ENCODE measurements at places on chromosomes 11 and 22.
A peak's percentile ranks its signal among the peaks of the same experiment; 100 is the strongest.

DNA sequence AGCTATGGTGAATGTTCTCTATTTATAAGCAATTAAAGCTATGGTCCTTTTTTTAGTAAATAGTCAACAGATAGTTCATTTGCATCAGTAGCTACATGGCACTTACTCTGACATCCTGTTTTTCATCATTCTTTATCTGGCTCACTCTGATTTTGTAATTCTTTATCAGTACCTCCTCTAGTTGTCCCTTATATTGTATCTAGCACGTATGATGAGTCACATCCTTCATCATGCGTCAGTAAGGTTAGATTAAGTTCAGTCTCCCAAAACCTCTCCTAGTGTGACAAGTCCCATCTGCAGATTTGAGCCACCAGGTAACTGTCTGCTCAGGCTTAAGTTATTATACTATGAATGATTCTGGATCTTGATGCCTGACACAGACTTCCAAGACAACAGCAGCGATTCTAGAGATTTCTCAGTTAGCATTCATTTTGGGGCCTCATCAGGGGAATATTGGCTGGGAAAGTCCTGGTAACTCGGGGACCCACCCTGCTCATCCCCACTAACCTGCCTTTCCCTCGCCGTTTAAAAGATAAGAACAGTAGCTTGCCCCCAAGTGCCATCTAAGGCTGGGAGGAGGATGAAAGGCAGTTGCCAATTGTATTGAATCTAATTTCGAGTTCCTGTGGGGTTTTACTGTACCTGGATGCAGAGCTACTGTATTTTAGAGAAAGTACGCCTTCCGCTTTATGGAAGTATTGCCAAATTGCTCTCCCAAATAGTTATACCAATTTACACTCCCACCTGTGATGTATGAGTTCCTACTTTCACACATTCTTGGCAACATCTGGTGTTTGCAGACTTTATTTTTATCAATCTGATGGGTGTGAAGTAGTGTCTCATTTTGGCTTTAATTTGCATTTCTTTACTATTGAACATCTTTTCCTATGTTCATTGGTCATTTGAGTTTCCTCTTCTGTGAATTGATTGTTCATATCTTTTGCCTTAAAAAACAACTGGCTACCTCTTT is 55.9 kb downstream of the ZC3H12C start:
- no peak for DNase-seq

DNA sequence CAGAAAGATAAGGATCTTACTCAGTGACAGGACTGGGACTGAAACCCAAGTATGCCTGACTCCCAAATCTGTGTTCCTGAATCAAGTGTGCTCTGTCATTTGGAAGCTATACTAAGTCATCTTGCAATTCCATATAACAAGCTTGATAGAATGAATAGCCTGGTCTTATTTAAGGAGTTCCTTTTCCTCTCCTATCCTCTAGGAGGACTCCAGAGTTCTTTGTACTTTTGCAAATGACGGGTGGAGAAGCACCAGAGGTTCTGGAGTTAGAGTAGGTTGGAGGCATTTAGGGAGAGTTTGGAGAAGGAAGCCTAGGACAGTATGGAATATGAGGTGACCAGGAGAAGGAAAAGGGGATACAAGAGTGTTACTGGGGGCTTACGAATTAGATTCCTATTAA is 92.9 kb upstream of the RCN1 start:
- no peak for DNase-seq

GRCh38 chr11:1862588-1863351 is 9.9 kb downstream of the LSP1 start:
- DNase-seq: no peak

DNA sequence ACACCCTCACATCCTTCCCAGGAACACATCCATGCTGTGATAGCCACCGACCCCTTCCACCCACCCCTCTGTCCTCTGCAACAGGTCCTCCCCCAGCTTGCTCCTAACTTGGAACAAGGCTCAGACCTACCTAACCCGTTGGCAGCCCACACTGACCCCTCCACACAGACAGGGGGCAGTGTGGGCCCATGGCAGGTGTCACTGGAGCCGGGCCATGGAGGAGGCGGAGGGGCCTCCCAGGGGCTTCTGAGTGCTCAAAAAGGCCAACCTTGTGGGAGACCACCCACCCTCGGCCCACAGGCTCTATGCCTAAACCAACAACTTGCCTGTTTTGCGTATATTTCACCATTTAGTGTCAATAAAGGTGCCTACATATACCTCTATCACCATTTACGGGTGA is 57.0 kb downstream of the CERK start:
- no peak for DNase-seq

DNA sequence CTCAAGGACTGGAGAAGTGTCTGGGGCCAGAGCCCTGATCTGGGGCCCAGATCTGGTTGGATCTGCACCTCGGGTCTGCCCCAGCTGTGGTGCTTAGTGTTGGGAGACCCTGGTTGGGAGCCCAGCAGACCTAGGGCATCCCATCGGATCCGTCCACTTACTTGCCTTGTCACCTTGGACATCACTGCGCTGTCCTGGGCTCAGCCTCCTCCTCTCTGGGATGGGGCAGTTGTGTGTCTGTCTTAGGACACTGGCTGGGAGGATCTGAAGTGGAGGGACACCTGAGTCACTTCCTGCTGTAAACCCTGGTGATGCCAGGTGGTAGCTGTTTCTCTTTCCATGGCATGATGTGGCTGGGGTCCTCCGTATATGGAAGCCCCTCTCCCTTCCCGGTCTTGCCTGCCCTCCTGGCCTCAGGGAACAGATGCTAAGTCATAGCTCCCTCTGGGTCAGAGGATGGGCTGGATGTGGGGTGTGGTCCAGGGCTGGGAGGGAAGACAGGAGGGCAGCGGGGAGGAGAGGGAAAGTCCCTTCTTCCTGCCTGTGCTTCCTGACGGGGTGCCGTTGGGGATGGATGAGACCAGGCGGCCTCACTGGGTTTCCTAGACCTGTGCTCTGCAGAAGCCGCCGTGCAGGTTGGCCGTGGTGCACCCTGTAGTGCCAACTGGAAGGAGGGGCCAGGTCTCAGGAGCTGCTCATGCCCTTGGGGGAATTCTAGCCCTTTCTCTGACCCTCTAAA is 12.1 kb upstream of the OMP start:
- no peak for DNase-seq

- no peak for DNase-seq
Observed at GRCh38 chr22:37184816-37185541, 3.1 kb downstream of the C1QTNF6 start.

GRCh38 chr11:14969901-14970323 is 2.2 kb downstream of the CALCA start:
- peak; percentile 40 for DNase-seq

DNA sequence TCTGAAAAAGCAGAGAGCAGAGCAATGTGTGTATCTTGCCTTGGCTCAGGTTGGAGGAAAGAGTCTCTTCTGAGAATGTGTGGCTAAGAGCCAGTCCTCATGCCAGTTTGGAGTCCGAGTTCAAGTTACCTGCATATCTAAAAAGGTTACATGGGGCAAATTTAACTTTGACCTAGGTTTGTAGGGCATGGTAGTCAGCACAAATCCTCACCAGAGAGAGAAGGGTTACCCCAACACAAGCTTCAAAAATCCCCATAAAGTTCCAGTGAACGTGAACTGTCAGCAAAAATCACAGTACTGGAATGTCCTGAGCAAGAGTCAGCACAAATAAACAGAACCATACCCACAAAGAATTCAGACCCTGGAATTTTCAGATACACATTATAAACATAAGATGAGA is 13.8 kb downstream of the SDHD start:
- DNase-seq: no peak

- no peak for DNase-seq
Observed at GRCh38 chr22:38882972-38883622, 11.1 kb upstream of the CBX6 start.

DNA sequence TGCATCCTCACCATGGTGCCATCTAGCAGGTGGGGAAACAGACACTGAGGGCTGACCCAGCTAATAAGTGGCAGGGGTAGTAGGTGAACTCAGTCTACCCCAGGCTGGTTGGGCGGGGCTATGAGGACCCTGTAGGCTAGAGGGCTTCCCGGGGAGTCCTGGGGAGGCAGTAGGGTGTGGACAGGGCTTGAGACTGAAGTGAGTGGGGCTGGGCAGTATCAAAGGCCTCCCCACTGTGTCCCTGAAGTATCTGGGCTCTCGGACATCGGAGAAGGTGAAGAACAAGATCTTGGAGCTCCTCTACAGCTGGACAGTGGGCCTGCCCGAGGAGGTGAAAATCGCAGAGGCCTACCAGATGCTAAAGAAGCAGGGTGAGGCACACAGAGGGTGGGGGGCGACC is 11.4 kb downstream of the GGA1 start:
- no peak for DNase-seq

GRCh38 chr11:74019104-74019738 is 10.3 kb upstream of the UCP3 start:
- DNase-seq: no peak

DNA sequence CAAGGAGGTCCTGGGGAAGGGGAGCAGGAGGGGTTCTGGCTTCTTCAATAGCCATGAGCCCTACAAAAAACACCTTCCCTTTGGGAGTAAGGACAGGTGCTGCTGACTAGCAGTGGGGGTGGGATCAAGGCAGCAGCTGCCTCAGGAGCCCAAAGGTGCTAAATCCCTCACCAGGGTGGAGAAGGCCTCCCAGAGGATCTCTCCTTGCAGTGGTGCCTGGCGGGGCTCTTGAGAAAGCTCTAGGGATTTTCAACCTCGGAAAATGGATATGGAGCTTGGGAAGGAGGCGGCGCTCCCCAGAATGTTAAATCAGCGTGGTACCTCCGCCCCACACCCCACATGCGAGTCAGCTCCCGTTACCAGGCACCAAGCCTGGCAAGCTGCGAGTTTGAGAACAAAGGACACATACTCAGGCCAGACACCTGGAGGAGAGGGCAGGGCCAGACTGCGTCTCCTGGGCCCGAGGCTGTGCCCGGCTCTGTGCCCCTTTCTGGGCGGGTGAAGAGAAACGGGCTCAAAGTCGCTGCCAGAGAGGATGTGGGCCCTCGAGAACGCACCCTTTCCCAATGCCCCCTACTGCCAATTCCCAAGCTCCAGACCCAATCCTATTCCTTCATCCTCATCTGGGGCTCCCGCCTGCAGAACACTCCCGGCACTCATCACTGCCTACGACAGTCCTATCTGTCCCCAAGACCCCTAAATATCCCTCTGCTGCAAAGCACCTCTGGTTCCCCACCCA is 139.0 kb downstream of the BRD1 start:
- DNase-seq: no peak

- no peak for DNase-seq
Observed at GRCh38 chr11:78784321-78785061, 209.8 kb upstream of the NARS2 start.

DNA sequence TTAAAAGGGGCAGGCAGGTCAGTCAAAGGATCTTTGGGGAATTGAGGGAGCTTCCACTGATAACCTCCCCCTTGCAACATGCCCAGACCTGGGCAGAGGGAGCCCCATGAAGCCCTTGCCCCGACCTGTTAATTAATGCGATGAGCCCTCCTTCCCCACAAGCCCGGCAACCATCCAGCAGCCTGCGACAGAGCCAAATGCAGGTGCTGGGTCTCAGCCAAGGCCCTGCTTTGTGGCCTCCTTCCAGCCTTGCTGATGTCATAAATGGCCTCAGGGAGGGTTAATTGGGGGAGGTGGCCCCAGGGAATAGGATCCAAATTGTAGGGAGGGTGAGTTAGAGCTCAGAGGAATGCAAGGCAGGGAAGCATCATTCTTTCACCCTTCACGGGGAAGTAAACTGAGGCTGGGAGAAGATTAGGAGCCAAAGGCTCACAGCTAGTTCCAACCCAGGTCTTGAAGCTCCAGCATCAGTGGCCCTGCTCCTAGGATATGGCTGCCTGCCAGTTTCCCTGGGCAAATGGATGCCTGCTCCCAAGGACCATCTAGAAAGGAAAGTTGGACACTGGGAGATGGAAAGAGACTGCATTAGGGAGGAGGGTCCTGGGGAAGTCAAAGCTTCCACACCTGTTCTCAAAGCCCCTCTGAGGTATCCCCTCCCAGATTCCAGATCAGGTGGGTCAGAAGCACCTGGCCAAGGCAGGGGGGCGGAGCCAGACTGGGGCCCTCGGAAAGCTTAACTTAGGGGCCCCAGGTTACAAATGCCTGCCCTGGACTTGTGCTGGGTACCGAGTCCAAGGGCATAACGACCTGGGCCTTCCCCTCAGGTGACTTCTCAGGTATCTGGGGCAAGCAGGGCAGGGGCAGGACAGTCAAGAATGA is 34.1 kb downstream of the LMO1 start:
- DNase-seq: no peak

- peak; percentile 57 for DNase-seq
Observed at GRCh38 chr22:22558972-22559603, at the start of gene PRAME. Gene PRAME (minus strand): TSS chr22:22559265. CDS start chr22:22556832, 2,433 bp downstream.

- DNase-seq: no peak
Observed at GRCh38 chr22:46783721-46784120, 21.3 kb downstream of the TBC1D22A start.

GRCh38 chr22:22201185-22201929 is 43.2 kb upstream of the VPREB1 start:
- DNase-seq: peak; percentile 51

GRCh38 chr11:96112192-96113128 is 188.6 kb upstream of the MTMR2 start:
- DNase-seq: no peak

DNA sequence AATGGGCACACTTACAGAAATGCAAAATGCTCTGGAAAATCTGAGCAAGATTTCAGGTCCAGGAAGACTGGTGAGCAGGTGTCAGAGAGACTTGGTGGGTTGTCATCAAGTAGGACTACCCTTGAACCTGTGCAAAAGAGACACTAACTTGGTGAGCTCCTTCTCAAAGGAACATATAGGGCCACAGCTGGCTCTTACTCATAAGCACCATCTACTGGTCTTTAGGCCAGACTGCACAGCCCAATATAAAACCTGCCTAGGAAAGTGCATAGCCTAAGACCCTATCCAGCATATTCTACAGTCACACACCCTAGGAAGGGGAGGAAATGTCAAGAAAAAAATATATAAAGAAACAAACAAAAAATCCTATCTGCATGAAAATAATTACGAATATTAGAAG is 18.2 kb upstream of the OR10W1 start:
- DNase-seq: no peak

- DNase-seq: no peak
Observed at GRCh38 chr11:60942970-60943565, 8.9 kb downstream of the SLC15A3 start.

DNA sequence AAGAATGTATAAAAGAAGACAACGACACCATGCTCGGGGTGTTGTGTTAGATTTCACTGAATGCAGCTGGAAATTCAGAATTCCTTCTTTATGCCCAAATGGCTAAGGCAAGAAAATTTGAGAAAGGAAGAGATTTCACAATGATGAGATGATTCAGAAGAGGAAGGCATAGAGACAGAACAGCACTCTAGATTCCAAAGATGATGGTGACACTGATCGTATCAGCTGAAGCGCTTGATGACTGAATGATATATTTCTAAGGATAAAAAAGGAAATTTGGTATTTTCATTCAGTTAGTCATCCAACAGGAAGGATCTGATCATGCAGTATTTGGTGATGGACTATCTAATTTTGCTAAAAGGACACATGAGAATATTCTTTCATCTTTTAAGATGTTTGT is 189.2 kb downstream of the EFCAB6 start:
- DNase-seq: no peak

- DNase-seq: no peak
Observed at GRCh38 chr22:44012162-44012561, 11.9 kb upstream of the PARVB start.

All from activated CD4-positive, alpha-beta T cell treated with anti-CD3 and anti-CD28 coated beads, Interleukin-2, amount 50 U/mL, for 4 hours (primary cell).